ENCODE measurements at places on chromosomes 5 and 9. TPM values are rescaled to one million over a fixed set of nuclear protein-coding genes. Genes with fewer than 3 reads are reported as not detected.

The UBLCP1 gene
- 11.2 TPM for total RNA-seq

The SPATA31A3 gene
- not detected for total RNA-seq

The ZCCHC7 gene
- 22.6 TPM for total RNA-seq

The ABLIM3 gene
- total RNA-seq = 24.9 TPM

The BARHL1 gene
- not detected for total RNA-seq

The PAPPA gene
- 23.4 TPM for total RNA-seq

The MORN5 gene
- not detected for total RNA-seq

The CDX1 gene
- total RNA-seq = not detected

The FAM78A gene
- 0.52 TPM for total RNA-seq

The PCDHGA6 gene
- total RNA-seq = 3.9 TPM

The PCDHA4 gene
- total RNA-seq = 0.86 TPM

The RNF183 gene
- not detected for total RNA-seq

The FAM221B gene
- total RNA-seq = not detected

The NR2F1-AS1 gene
- total RNA-seq = 35.8 TPM

The MARCHF6 gene
- 53.7 TPM for total RNA-seq

Measured in bronchial smooth muscle cell (primary cell).